ENCODE measurements at places on chromosomes 7 and 10.

GRCh38 chr7:138460649-138461607 lies 869 bp downstream of the TRIM24 start:
- peak; percentile 63 for DNase-seq

- DNase-seq = no peak
Observed at GRCh38 chr10:102683736-102684135, 30.5 kb downstream of the ARL3 start.

- no peak for DNase-seq
Observed at GRCh38 chr7:80781561-80781979, 137.3 kb downstream of the SEMA3C start.

DNA sequence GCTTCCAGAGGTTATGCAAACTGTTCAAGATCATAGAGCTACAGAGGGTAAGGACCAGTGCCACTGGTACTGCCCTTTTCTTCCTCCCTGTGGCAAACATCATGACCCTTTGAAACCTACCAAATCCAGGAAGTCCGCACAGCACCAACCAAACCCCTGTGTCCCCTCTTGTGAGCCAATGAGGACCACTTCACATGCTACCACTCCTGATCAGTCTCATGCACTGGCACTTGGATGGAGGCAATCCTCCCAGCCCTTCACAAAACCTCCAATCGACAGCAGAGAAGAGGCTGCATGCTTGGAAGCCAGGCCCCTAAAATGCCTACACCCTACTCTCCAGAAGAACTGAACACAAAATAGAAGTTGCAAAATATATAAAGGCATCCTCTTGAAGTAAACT lies 248.0 kb downstream of the TNS3 start:
- DNase-seq = no peak

DNA sequence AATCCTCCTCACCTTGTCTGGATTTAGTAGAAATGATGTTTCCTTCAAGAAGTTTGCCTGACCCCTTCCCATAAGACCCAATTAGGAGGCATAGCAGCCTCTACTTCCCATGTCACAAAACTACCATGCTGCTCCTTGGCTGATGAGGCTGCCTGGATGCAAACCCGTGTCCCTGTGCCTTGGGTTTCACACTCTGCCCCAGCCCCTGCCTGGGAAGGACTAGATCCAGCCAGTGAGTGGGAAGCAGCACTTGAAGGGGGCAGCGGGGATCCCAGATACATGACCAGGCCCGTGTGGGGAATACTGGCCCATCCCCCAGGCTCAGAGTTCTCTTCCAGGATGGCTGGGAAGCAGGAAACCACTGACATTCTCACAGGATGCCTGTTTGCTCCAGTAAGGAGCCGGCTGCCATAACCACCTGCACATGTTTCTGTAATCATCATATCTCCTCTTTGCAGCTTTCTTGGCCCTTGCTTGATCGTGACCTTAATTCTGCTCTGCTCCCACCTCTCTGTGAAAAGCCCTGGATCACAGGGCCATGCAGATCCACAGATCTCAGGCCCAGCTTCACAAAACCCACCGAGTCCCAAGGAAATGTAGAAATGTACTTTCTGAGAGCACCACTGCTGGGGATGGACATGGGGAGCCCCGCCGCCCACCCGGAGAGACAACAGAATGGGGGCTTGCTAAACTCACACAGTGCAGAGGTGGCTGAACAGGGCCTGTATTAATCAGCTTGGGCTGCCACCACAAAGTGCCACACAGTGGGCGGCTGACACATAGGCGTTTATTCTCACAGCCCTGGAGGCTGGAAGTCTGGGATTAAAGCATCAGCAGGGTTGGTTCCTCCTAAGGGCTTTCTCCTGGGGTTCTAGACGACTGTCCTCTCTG lies 287.8 kb upstream of the IGFBP3 start:
- DNase-seq = no peak

- DNase-seq = no peak
Observed at GRCh38 chr10:33345236-33345635, 10.8 kb upstream of the NRP1 start.

DNA sequence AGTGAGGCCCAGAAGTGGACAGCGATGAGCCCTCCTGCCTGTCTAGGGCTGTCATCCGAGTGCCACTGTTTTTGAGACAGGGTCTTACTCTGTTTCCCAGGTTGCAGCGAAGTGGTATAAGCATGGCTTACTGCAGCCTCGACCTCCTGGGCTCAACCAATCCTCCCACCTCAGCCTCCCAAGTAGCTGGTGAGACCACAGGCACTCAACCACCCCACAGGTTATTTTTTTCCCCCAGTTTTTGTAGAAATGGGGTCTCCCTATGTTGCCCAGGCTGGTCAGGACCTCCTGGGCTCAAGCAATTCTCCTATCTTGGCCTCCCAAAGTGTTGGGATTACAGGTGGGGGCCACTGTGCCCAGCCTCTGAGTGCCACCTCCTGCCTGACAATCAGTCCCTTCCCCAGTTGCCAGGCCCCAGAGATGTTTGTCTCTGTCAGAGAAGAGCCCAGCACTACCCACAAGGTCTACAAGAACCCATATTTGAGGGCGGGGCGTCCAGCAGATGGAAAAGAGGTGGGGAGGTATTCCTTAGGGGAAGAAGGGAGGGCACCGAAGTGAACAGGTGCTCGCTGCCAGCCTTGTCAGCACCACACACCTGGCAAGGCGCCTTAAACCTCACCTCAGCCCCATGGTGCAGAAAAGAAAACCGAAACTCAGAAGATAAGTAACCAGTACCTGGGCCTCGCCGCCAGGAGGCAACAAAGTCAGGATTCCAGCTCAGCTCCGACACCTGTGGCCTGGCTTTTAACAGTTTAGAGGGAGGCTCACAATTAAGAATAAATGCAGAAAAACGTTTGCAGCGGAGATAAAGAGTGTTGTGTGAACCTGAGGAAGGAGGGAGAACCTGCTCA lies 77.4 kb upstream of the ANLN start:
- DNase-seq = no peak

DNA sequence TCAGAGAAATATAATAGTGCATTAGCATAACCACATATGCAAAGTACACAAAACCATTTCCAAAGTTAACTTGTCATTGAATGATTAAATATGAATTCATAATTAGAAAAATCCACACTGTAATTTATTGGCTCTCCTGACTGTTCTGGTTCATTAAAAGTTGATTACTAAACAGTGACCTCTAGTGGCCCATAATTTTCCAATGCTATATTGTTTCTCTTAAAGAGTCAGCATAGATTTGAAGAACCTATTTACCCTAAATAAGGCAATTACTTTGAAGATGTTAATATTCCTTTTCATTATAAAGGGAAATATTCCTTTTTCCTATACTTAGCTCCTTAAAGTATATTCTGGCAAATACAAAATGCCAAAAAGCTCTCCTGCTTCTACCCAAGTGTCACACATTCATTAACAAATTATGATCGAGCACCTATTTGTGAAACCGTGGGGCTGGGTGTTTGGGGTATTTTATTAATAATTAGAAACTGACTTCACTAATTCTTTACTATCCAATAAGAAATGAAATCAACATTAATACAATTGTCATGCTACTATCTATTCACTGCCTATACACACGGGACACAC lies 86.2 kb downstream of the HIBADH start:
- DNase-seq = no peak

DNA sequence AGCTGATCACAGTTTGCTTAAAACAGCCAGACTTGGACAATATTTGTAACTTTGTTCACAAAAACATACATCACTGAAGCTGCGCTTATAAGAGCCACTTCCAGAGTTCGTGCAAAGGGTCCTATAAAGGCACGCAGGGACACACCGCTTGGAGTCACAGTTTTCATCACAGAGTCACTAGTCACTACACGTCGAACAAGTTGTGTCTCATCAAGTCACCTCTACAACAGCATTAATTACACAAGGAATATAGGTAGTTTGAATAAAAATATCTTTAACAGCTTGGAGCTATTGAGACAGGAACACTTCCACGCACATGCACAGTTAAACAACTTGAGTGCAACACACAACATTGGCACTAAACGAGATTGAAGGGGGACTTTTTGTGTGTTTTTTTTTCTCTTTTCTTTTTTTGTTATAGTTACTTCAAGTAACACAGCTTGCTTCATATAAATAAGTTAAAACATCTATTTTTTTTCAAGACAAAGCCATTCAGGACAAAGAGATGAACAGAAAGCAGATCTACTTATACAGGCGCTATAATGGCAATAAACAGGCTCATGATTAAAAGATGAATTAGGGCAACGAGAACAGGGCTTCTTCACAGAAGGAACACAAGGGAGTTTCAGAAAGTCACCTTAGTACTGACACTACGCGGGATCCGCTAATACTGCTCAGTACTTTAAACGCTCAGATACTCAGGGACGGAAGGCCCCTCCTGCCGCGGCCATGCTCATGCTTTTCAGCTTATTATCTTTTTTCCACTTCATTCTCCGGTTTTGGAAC lies 2.2 kb downstream of the HOXA5 start:
- no peak for DNase-seq

GRCh38 chr10:127318396-127318795 lies 122.0 kb upstream of the INSYN2A start:
- no peak for DNase-seq

- no peak for DNase-seq
Observed at GRCh38 chr10:12201543-12201942, 5.6 kb downstream of the CDC123 start.

- no peak for DNase-seq
Observed at GRCh38 chr10:118175148-118175547, 128.4 kb upstream of the RAB11FIP2 start.

- DNase-seq = no peak
Observed at GRCh38 chr10:119546009-119546408, 3.5 kb upstream of the RGS10 start.

GRCh38 chr7:42740408-42740807 lies 171.5 kb downstream of the C7orf25 start:
- no peak for DNase-seq

- no peak for DNase-seq
Observed at GRCh38 chr10:122373721-122374120, 787 bp upstream of the PLEKHA1 start.

- no peak for DNase-seq
Observed at GRCh38 chr10:124605001-124605370, 139.2 kb downstream of the FAM53B start.

DNA sequence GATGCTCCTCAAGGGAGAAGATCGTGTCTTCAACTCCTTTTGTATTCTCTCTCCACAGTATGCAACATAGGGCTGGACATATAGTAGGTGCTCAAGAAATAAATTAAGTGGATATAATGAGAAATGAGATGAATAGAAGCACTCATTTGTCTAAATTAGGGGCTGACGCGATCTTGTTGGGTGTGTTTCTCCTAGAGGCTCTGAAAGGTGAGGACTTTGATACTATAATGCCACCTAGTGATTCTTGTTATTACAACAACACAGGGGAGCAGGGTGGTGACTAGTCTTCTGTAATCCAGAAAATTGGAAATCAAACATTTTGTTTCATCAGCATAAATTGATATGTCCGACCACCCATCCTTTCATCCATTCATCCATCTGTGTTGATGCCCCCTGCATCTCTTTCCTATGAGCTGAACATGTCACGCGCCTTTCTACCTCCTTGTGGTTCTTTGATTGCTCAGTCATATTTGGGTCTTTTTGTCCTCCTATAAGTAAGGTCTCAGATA lies 3.5 kb upstream of the CFAP58 start:
- peak; percentile 42 for DNase-seq

DNA sequence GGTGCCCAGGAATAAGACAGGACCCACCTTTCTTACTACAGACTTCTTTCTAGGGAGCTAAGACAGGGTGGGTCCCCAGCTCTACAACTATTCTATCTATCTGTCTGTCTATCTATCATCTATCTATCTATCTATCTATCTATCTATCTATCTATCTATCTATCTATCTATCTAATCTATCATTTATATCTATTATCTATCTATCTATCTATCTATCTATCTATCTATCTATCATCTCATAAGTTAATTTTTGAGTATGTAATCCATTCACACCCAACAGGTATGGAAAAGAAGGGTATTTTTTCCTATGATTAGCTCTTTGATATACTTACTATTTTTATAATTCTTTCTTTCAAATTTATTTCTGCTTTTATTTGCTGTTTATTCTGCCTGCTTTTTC lies 55.9 kb downstream of the BAMBI start:
- DNase-seq = no peak
